ENCODE measurements at places on chromosomes 2 and 18.

- DNase-seq: no peak
Observed at GRCh38 chr18:63575681-63576080, 11.5 kb upstream of the SERPINB13 start.

DNA sequence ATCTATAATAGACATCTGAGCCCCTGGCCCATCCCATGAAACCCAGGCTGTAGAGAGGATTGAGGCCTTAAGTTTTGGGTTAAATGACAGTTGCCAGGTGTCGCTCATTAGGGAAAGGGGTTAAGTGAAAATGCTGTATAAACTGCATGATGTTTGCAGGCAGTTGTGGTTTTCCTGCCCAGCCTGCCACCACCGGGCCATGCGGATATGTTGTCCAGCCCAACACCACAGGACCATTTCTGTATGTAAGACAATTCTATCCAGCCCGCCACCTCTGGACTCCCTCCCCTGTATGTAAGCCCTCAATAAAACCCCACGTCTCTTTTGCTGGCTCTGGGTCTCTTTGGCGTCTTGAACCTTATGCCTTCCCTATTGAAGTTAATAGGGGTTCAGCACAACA is 110.7 kb downstream of the XRCC5 start:
- no peak for DNase-seq

DNA sequence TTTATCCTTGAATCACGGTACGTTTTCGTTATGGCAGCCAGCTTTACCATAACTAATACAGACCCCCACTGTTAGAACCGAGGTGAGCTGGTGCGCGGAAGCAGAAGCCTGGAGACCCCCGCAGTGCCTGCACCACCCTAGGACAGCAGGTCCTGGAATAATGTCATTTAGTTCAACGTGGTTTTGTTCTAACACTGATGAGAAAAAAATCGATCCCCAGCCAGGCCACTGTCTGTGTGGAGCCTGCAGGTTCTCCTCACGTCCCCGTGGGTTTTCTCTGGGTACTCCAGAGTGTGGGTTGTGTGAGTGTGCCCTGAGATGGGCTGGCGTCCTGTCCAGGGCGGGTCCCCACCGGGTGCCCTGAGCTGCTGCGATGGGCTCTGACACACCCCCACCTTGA is 69.9 kb upstream of the ST3GAL5 start:
- no peak for DNase-seq

GRCh38 chr2:433216-433615 is 145.3 kb upstream of the ALKAL2 start:
- no peak for DNase-seq

DNA sequence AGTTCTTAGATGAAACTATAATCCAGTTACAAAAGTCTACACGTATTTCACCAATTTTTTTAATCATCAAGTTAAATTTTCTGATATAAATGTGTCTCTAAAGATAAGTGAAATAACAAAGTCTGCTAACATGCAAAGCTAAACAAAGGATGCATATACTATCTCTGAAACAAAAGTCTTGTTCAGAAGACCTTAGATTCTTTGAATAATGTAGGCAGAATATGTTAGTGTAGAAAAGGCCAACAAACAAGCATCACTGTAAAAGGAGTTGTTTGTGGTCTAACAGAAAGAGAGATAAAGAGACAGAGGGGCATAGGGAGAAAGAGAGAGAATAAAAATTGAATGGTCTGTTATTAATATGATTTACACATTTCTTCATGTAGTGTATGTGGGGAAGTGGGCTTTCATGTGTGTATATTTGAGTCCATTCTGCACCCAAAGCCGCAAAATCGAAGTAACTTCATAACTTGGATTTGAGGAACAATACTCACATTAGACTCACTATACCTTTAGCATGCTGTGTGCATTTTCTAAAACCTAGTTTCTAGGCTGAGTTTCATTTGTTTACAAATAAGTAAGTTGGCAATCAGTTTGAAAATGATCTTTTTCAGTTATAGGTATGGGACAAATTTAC is 734.8 kb upstream of the REG3G start:
- no peak for DNase-seq

DNA sequence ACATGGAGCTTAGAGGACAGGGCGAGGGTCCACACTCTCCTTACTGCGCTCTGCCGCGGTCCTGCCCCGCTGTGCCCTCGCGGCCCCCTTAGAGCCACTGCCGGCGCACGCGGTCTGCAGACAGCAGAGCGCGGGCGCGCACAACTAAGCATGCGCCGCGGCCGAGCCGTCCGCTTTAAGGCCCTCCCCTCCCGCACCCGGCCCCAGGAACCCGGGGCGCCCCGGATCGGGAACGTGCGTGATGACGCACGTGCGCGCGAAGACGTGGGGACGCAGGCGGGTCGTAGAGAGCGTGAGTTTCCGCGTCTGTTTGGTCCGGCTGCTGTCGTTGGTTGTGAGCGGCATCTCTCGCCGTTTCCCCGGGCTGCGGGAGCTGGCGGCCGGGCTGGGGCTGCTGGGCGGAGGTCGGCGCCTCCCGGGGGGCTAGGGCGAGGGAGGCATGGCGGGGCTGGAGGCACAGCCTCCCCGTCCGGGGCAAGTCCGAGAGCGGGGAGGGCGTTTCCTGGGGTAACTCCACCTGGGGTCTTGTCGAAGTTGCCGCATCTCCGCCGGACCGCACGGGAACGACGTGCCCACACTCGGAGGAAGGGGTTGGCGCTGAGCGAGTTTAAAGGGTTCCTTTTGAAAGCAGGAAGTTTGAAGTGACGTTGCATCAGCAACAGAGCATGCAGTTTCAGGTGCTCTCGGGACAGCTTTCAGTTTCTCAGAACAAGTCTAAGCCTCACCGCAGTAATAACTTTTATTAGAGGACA is at the start of gene RHBDD1:
RHBDD1 (plus strand) TSS at position 259 of the 752 bp plus-strand sequence. CDS start 28,640 bp downstream, outside the sequence.
- peak; percentile 95 for DNase-seq

GRCh38 chr2:44456946-44457345 is 95.2 kb downstream of the CAMKMT start:
- no peak for DNase-seq

DNA sequence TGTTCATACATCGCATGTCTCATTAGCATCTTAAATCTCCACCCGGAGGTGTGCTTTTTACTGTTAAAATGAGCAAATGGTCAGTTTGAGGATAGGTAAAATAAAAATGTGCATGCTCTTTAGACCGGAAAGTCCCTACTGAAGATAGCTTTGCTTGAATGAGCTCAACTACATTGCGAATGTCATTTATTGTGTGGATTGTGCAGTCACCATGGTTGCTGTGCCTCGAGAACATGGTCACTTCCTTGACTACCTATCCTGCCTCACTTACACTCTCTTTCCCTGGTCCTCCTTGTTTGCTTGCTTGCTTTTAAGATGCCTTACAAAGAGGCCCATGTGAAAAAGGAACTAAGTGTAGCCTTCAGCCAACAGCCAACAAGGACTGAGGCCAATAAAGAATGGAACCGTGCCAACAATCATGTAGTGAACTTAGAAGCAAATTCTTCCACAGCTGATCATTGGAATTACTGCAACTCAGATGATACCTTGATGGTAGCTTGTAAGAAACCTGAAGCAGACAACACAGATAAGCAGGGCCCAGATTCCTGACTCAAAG is 72.2 kb upstream of the BARD1 start:
- no peak for DNase-seq

GRCh38 chr2:100334929-100335328 is 12.6 kb upstream of the LONRF2 start:
- no peak for DNase-seq

- DNase-seq: no peak
Observed at GRCh38 chr18:24053211-24053610, 38.7 kb downstream of the TTC39C start.

DNA sequence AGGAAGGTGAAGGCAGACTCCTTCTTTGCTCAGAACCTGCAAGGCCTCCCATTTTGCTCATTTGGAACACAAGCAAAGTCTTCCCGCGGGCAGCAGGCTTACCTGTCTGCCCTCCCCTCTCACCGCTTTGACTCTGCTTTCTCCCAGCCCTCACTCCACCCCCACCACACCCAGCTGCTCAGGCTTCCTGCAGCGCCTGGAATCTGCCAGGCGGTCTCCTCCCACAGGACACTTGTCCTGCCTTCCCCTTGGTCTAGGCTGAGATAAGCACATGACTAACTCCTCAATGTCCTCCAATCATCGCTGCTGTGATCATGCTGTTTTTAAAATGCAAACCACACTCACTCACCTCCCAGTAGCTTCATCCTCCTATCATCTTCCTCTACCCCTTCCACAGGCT is 430.0 kb downstream of the ZNF516 start:
- no peak for DNase-seq

GRCh38 chr18:35671966-35672603 is 90.5 kb downstream of the GALNT1 start:
- DNase-seq: no peak

- peak; percentile 86 for DNase-seq
Observed at GRCh38 chr2:172102391-172103359, at the start of gene DLX2. DLX2 (minus strand) TSS chr2:172102900; CDS start chr2:172102538, 362 bp downstream.

DNA sequence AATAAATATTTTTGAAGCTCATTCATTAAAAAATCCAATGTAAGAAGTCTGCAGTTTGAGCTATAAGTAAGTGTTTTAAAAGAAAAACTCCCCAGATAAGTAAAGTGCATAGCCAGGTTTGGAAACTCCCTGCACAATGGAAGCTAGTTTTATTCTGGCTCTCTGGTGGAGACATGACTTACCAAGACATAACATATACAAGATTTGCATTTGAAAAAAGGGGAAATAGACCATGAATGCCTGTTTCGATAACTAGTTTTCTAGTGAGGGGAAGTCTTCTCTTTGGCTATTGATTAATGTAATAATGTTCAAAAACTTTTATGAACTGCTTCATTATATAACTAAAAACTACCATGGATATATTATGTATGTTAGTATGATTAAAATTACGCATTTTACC is 435.2 kb downstream of the ARHGAP15 start:
- no peak for DNase-seq

- DNase-seq: no peak
Observed at GRCh38 chr2:76019128-76019527, 308.4 kb upstream of the GCFC2 start.

GRCh38 chr2:182717416-182717815 is 1.4 kb downstream of the DNAJC10 start:
- no peak for DNase-seq

DNA sequence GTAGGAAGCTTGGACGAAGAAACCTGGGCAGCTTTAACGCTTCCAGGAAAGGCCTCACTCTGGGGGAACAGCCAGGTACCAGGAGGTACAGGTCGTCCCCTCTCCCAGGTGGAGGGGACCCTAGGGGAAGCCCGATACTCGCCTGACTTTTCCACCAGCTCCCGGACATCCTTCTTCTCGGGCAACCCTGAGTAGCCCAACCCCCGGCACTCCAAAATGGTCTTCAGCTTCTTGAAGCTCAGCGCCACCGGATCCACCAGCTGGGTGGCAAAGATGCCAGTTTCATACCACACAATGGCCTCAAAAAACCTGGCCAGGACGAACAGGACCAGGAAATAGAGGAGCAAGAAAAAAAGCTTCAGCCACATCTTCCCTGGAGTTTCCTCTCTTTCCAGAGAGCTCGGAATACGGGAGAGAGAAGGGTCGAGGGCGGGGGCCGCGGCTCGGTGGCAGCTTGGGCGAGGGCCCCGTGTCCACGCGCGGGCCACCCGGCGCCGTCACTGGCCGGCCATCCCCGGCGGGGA is 1.1 kb downstream of the RNF103 start:
- peak; percentile 45 for DNase-seq

DNA sequence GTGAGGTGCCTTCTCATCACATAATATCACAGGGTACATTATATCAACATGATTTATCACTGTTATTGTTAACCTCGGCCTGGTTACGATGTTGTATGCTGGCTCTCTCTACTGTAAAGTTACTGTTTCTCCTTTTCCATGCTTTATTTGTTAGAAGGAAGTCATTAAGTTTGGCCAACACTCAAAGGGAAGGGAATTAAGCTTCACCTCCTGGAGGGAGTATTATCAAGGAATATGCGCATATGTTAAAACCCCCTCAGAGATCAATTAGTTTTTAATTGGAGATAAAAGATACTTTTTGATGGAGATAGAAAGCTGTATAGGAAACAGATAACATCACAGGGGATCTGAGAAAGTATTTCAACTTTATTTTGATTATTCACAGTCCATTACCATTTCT is 221.6 kb downstream of the DLGAP1 start:
- no peak for DNase-seq

- DNase-seq: peak; percentile 37
Observed at GRCh38 chr2:27494944-27495554, at the start of gene FNDC4. FNDC4 (minus strand) TSS chr2:27495200; CDS start chr2:27494679, 521 bp downstream.

DNA sequence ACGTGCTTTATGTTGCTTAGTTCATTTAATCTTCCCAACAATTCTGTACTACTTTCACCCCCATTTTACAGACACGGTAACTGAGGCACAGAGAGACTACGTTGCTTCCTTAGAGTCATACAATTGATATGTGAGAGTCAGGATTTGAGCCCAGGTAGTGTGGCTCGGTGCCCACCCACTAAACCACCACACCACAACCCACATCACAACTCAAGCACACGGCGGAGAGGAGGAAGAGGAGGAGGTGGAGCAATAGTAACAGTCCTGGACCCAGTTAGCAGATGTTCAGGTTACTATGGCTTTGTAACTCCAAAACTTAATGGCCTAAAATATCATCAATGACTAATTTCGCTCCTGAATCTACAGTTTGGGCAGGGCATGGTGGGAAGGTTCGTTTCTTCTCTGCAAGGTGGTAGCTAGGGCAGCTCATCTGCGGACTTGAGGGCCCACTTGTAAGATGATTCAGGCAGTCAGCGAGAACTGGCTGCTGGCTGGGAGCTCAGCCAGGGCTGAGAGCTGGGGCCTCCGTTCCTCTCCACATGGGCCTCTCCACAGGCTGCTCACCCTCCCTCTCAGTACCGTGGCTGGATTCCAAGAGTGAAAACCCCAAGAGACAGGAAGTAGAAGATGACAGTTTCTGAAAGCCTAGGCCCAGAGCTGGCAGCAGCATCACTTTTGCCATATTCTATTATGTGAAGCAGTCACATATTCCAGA is 167.1 kb downstream of the ZFP36L2 start:
- peak; percentile 82 for DNase-seq

GRCh38 chr2:238294393-238295143 is 6.2 kb upstream of the PER2 start:
- no peak for DNase-seq

- no peak for DNase-seq
Observed at GRCh38 chr2:173062801-173063200, 12.8 kb upstream of the MAP3K20 start.

Measured in stimulated activated CD4-positive, alpha-beta T cell treated with anti-CD3 and anti-CD28 coated beads, Interleukin-15, amount 100 ng/mL, for 24 hours (primary cell).